ENCODE measurements at places on chromosomes 7 and 10.

GRCh38 chr7:92635538-92635937, 45.3 kb upstream of the FAM133B start:
- DNase-seq, result no peak

DNA sequence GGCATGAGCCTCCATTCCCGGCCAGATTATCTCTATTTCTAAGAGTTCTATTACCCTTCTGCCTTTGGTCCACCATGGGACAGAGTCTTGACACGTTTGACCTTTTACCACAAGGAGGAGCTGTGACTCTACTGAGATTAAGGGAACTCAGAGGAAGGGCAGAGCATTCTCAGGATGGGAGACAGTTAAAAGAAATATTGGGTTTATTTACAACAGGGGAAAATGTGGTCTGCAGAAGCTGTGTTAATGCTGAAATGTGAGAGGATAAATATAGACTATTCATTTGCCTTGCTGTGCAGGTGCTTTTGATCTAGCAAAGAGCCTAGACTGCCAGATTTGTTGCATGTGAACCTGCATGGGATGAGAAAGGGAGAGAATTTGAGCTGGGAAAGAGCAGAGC, 45.8 kb upstream of the PRSS58 start:
- DNase-seq, result no peak

GRCh38 chr10:5271526-5271925, 74.9 kb downstream of the AKR1C4 start:
- no peak for DNase-seq

DNA sequence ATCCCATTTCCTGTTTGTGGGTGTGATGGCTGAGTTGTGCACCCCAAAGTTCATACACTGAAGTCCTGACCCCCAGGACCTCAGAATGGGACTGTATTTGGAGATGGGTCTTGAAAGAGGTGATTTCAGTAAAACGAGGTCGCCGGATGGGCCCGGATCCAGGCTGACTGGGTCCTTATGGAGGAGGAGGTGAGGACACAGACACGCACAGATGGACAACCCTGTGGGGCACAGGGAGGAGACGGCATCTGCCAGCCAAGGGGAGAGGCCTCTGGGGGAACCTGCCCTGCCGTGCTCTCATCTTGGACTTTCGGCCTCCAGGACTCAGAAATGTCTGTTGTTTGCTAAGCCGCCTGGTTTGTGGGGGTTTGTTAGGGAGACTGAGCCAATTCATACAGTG, 61.1 kb downstream of the PTPRN2 start:
- no peak for DNase-seq

DNA sequence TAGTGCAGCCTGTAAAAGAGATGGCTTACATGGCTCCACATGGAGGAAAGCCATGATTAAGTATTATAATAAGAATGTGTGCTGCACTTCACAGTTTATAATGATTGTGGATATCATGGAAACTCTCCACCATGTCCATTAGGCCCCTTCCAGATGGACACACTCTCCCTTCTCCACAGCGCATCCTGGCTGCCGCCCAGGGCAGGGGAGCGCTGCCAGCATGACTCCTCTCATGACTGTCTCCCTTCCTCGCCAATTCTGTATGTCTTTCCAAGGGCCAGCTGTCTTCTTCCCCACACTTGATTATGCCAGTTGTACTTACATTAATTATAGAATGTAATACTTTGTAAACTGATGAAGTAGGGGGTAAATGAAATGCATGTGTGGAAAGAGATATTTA, 259.3 kb upstream of the TMEM72 start:
- DNase-seq, result no peak

- DNase-seq, result no peak
Observed at GRCh38 chr7:81232084-81232799, 313.4 kb upstream of the SEMA3C start.

DNA sequence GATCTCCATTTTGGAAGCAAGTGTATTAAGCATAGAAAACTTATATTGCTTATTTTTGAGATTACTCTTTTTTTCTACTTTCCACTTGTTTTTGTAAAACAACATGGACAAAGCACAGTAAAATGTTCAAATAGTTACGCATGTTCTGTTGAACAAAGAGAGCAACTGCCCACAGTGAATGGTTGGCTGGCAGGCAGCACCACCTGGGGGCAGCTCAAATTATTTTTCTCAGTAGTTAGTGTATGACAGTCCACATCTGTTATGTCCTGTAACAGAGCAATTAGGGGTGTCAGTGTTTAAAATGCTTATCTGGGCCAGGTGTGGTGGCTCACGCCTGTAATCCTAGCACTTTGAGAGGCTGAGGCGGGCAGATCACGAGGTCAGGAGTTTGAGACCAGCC, 46.1 kb upstream of the CACUL1 start:
- DNase-seq, result no peak

- no peak for DNase-seq
Observed at GRCh38 chr10:12081470-12081869, 12.7 kb downstream of the DHTKD1 start.

DNA sequence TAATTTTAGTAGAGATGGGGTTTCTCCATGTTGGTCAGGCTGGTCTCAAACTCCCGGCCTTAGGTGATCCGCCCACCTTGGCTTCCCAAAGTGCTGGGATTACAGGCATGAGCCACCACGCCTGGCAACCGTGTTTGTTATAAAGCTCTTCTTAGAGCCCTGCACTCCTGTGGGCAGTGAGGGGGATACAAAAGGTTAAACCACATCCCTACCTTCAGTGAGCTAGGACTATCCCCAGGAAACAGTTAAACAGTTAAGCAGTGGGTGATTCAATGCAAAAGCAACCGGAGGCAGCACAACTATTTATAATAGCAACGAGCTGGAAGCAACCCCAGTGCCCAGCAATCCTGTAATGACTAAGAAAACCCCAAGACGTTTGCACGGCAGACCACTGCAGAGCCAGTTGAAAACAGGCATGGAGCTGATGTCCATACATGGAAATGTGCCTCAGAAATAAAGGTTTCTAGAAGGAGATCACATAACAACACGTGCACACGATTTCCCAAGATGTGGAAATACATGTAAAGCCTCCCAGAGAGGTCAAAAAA, 107.2 kb upstream of the LYZL2 start:
- no peak for DNase-seq

DNA sequence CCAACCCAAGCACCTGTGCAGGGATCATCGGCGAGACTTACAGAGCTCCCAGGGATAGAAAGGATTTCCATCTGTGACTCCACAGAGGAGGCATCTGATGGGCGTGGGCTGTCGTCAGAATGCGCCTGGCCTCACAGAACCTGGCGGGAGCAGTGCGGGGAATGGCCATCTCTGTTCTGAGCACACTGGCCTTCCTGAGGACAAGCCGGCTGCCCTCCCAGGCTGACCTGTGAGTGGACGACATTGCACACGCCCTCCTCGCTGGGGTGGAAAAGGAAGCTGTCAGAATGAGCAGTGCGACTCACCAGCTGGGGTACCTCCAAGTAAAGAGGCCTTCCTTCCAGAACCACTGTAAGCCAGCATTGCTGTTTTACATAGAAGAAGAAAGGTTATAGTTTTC, 234.6 kb upstream of the PITRM1 start:
- no peak for DNase-seq

- DNase-seq, result no peak
Observed at GRCh38 chr10:71740069-71740653, 20.6 kb upstream of the C10orf105 start.

DNA sequence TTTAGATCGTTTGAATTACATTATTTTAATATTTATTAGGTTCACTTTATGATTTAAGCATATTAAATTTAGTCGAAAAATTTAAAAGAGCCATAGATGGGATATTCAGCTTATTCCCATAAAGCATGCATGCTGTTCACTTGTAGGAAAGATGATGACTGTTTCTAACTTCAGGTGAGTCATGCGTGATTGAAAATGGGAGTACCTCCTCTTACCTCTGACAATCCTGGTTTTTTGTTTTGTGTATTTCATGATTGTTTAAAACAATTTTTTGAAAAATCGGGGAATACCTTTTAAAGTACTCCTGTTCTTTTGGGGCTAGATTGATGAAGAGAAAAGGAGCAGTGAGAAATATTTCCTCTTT, 1.4 kb downstream of the TNKS2 start:
- no peak for DNase-seq

DNA sequence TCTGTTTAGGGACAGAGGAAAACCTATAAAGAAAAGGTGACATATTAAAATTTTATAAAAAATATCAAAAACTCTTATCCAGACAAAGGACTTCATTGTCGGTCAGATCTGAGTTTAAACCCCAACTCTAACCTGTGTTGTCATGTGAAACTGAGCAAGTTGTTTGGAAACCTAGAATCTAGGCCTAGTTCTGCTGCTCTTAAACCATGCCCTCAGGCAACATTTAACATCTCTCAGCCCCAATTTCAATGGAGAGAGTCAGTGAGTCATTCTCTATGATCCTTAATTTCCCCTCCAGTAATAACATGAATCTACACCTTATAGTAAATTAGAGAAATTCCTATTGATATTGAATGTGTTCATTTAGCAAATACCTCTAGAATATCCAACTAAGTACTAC, 192.3 kb downstream of the IMMP2L start:
- no peak for DNase-seq

DNA sequence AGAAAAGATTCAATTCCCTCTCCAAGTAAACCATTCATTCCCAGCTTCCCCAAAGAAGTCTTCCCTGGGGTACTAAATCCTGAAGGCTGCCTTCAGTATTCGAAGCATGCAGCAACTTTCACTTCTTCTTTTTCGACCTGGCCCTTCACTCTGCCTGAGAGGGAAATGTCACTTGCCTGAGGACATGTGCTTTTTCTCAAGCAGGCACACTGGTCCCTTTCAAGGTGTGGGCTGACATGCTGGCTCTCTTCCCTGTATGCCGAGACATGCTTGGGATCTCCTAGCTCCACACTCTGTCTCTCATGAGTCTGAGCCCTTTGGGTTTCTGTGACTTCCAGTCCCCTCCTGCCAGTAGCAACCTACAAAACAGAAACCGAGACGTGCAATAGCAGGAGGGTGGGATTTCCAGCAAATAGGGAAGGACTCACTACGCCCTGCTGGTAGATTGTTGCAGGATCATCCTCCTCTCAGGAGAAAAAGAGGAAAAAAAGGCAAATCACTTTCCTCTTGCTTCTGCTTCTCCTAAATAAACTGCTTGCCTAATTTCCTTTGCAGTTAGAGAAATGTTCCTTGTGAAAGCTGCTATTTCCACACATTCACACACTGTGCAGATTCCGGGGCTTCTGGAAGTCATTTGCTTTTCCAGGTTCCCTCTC, 33.5 kb downstream of the FIGNL1 start:
- DNase-seq, result no peak

GRCh38 chr10:76026905-76027304, 595.5 kb downstream of the LRMDA start:
- DNase-seq, result no peak

DNA sequence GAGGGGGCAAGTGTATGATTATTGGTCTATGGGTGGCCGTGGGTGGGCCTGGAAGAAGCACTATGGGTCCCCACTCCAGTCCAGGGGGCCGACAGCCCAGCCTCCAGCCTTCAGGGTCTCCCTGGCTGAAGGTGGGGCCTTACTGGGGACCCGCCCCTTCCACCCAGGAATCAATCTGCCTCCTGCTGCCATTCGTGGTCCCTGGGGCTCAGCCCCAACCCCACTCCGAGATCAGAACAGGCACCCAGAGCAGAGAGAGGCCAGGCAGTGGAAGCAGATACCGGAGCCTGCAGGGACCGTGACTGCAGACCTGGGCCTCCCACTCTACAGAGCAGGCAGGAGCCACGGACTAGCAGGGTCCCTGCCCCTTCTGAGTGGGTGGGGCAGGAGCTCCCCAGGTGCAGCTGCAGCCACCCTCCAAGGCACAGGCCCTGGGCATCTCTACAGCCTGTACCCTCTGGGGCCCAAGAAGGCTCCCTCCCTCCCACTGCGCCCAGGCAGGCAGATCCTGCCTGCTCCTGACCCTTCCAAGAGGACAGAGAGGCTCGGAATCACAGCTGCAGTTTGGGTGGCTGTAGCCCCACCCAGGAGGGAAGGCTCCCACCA, 13.6 kb upstream of the FOXL3 start:
- no peak for DNase-seq

DNA sequence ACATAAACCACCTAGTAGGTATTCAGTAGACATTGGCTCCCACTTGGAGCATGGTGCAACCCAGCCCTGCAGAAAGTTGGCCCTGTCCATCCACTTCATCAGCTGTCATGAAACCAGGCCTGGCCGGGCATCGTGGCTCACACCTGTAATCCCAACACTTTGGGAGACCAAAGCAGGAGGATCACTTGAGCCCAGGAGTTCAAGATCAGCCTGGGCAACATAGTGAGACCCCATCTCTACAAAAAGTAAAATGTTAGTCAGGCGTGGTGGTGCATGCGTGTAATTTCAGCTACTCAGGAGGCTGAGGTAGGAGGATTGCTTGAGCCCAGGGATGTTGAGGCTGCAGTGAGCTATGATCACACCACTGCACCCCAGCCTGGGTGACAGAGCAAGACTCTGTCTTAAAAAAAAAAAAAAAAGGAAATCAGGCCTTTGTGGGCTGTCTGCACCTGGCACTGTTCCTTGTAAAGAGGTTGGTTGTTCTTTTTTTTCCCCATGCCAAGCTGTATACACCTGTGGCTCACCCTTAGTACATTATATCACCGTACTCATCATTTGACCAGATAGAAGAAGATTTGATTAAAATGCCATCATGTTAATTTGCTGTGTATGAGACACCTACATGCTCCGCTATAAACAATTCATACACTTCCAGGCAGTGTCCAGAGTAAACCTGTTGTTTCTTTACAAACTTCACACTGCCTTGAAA, 45.4 kb upstream of the GRID1 start:
- no peak for DNase-seq

DNA sequence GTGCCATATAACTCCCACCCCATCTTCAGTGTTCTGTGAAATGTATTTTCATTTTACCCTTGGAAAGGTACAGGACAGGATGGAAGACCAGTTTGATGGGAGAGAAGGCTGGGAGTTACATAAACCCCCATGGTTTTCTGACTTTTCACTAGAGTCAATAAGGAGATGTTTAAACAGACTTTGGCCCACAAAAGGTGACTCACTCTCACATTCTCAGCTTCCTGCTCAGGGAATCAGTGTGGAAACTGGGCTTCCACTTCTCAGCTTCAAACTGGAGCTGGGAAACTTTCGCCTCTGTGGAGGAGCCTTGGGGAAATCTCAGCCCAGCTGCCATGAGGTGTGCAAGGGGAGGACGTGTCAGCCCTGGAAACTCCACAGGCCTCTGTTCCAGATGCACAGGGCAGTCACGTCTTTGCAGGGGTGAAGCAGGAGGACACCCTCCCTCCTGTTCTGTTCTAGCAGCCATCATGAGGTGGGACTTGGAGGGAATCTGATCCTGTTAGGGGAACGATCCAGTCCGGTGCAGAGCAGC, 560.5 kb upstream of the GALNT17 start:
- DNase-seq, result no peak

GRCh38 chr10:97407211-97407951, 6.2 kb upstream of the RRP12 start:
- no peak for DNase-seq

DNA sequence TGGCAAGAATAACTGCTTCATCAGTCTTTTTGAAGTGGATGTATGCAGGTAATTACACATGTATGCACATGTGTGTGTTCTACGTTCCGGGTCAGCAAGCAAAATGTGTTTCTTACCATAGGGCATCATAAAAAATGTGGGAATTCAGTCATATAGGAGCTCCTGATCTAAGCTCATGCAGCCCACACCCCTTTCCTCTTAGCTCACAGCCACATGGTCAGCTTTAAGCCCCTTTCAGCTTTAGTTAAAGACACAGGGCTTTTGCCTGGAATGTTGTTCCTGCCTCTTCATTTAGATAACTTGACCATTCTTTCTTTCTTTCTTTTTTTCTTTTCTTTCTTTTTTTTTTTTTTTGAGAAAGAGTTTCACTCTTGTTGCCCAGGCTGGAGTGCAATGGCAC, 258.1 kb downstream of the RPS24 start:
- DNase-seq, result no peak

Measured in stimulated activated CD4-positive, alpha-beta T cell treated with anti-CD3 and anti-CD28 coated beads, Interleukin-1b, Interleukin-23, amount 100 ng/mL, for 1 hour (primary cell).